ENCODE measurements at places on chromosomes 2 and 18.

DNA sequence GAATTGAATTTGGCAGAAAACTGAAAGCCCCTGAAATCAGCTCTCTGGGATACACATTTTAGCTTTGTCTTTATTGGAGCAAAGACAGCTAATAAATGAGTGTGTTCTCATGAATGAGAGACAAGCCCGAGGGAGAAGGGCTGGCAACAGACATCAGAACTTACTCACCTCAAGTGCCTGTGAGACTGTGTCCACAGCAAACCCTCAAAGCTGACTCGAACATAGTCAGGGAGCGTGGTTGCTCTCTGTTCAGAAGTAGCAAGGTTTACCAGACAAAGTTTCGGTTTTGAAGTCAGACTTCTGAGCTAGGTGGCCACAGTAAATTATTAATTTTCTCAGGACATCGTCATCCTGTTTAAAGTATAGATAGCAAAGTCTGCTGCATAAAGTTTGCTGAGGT lies 207.9 kb downstream of the CMPK2 start:
- DNase-seq = no peak

- DNase-seq = no peak
These were observed 199.7 kb upstream of the PID1 start for GRCh38 chr2:229470781-229471180.

GRCh38 chr18:3455907-3456685 lies 6.1 kb downstream of the TGIF1 start:
- no peak for DNase-seq

DNA sequence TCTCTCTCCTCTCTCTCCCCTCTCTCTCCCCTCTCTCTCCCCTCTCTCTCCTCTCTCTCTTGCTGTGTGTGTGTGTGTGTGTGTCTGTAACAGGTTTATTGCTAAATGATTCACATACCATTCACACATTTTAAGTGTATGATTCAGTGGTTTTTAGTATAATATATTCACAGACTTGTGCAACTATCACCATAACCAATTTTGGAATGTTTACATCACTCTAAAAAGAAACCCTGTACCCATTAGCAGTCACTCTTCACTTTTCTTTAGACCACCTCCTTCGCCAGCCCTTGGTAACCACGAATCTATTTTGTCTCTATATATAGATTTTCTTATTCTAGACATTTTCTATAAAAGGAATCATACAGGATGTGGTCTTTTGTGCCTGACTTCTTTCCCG lies 11.4 kb downstream of the THNSL2 start:
- no peak for DNase-seq

- DNase-seq = no peak
These were observed 137.0 kb downstream of the BCL11A start for GRCh38 chr2:60416221-60417008.

DNA sequence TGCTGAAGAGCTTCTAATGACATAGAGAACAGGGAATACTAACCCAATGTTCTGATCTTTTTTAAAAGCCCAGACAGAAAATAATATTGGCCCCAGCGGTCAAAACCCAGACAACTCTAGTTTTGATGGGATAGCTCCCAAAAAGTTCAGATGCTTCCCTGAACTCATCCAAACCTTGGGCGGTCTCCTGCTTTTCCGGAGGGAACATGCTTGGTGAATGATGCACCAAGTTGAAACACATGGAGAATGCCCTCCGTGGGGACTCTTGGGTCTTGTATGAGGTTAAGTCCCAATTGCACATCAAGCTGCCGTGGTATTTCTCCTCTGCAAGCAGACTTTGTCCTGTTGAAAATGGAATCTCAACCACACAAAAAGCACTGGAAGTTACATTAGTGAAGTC lies 120.7 kb upstream of the CTAGE1 start:
- no peak for DNase-seq

- DNase-seq = no peak
These were observed 4.6 kb downstream of the ACMSD start for GRCh38 chr2:134842930-134843490.

- DNase-seq = no peak
These were observed 175.1 kb upstream of the PIEZO2 start for GRCh38 chr18:11324510-11324909.

- peak; percentile 54 for DNase-seq
These were observed 12.4 kb downstream of the HS6ST1 start for GRCh38 chr2:128306081-128306930.

DNA sequence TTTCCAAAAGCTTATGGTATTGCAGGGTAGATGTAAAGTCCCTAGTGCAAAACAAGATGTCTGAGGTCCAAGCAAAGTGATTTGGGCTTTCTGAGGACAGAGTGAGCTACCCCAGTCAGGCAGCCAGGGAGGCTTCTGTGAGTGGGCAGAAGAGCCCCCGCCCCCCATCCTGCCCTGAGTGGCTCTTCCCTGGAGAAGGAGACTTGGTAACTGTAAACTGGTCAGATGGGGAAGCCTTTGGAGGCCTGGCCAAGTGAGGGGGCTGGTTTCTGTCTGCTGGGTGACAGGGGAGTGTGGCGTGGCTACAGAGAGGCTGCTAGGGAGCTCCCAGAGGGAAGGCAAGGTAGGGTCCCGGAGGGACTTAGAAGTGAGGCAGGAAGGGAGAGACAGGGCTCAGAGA lies 181.3 kb upstream of the HAAO start:
- DNase-seq = no peak

DNA sequence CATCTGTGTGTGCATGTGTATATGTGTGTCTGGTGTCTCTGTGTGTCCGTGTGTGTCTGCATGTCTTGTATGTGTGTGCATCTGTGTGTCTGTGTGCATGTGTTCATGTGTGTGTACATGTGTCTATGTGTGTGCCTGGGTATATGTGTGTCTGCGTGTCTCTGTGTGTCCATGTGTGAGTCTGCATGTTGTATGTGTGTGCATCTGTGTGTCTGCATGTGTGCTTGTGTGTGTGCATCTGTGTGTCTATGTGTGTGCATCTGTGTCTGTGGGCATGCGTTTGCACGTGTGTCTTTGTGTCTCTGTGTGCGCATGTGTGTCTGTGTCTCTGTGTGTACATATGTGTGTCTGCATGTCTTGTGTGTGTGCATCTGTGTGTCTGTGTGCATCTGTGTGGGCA lies 207.7 kb downstream of the TNS1 start:
- DNase-seq = no peak

GRCh38 chr18:11520536-11520935 lies 88.9 kb upstream of the SLC35G4 start:
- no peak for DNase-seq

DNA sequence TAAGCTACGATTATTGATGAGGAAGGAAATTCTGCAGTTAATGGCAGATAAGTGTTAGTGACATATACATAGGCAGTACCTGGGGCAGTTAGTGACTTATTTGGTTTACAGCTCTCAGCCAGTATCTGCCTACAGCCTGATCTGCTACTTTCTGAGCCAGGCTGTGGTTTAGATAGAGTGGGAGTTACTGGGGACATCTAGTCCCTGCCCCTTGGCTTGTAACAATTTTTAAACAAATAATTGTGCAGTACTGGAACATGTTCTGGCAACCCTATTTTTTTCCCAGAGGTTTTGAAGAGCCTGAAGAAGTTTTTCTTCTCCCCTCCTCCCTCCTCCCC lies 2.3 kb downstream of the KIF5C start:
- no peak for DNase-seq

- DNase-seq = no peak
These were observed 521.0 kb upstream of the NRP2 start for GRCh38 chr2:205161156-205161839.

GRCh38 chr18:66066191-66066590 lies 315.4 kb downstream of the CDH7 start:
- no peak for DNase-seq

GRCh38 chr2:72115110-72116080 lies 32.3 kb downstream of the CYP26B1 start:
- DNase-seq = no peak

- DNase-seq = no peak
These were observed 44.1 kb upstream of the IGFBP2 start for GRCh38 chr2:216588861-216589710.

- DNase-seq = no peak
These were observed 111.2 kb upstream of the FSHR start for GRCh38 chr2:49265471-49265870.

- DNase-seq = no peak
These were observed 75.8 kb downstream of the LONRF2 start for GRCh38 chr2:100246163-100247145.

DNA sequence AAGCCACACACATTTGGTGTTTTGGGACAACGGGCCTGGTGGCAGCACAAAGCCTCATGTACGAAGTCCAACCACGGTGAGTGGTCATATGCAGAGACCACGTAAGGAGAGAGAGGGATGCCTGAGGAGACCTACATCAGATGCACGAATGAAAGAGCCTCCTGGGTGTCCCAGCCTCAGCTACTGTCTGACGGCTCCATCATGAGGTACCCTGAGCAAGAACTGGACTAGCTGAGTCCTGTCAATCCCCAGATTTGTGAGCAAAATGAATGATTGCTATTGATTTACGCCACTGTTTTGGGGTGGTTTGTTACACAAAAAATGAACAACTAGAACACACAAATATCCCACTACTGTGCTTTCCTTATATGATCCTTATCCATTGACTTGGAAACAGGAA lies 275.7 kb upstream of the KYNU start:
- DNase-seq = no peak

DNA sequence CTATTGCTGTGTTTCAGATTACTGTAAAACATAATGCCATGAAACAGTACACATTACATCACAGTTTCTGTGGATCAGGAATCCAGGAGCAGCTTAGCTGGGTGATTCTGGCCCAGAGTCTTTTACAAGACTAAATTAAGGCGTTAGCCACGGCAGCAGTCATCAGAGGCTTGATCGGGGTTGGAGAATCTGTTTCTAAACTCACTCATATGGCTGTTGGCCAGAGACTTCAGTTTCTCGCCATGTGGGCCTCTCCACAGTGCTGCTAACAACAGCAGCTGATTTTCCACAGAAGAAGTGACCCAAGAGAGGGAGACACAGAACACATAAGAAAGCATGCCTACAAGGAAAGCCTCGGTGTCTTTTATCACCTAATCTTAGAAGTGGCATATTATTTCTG lies 89.2 kb upstream of the MYO3B start:
- DNase-seq = no peak

GRCh38 chr18:37501136-37501535 lies 64.5 kb downstream of the CELF4 start:
- DNase-seq = no peak

- no peak for DNase-seq
These were observed 1.0 kb downstream of the ZNF532 start for GRCh38 chr18:58865701-58866065.

DNA sequence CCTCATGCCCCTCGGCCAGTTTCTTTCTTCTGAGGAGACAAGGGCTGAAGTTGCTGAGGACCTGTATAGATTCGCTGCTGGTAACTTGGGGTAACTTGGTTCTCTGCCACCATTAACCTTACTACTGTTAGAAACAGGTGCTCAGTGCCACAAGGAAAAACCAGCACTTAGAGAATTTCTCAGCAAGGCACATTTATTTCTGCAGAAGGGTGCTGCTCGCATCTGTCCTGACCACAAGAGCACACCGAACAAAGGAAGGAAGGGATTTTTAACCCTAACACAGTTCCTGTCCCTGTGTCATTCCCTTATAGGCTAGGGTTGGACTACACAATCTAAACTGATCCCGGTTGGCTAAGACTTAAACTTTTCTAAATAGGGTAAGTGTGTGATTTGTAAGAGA lies 154.1 kb downstream of the SOCS6 start:
- no peak for DNase-seq

GRCh38 chr2:112004253-112004645 lies 50.8 kb upstream of the TMEM87B start:
- no peak for DNase-seq

DNA sequence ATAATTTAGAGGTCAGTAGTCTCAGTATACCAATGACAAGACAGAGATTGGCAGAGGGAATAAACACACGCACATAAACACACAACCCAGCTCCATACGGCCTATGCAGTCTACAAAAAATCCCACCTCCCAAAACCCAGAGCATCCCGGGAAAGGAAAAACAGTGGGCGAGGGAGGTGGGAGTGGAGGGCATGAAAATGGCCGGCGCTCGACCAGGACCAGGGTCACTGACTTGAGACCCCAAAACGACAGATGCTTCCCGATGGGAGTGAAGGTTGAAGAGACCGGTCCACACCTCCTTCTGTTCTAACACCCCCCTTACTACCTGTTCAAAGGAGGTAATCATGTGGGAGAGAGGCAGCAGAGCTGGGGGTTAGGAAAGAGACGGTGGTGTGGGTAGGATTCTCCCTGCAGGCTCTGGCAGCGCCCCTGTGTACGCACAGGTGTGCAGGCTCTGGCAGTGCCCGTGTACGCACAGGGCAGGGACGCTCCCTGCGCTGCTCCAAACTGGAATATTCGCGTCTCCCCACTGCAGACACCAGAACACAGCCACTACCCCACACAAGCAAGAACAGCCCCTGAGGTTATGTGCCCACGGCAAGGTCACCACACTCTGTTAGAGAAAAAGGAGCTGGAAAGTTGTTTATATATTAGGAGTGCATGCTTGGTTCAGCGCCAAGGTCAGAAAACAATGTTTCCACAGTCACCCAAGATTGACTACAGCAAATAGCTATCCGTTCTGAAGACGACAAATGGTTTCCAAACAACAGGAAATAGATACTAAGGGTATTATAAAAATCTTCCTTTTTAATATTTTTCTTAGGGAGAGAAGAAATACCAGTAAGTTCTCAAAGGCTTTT lies 67.9 kb downstream of the EIPR1 start:
- DNase-seq = no peak

- peak; percentile 26 for DNase-seq
These were observed 122.3 kb downstream of the LYPD6B start for GRCh38 chr2:149160701-149161217.

GRCh38 chr2:66585587-66585986 lies 150.7 kb downstream of the MEIS1 start:
- DNase-seq = no peak

- no peak for DNase-seq
These were observed 63.2 kb downstream of the G6PC2 start for GRCh38 chr2:168964251-168964807.

DNA sequence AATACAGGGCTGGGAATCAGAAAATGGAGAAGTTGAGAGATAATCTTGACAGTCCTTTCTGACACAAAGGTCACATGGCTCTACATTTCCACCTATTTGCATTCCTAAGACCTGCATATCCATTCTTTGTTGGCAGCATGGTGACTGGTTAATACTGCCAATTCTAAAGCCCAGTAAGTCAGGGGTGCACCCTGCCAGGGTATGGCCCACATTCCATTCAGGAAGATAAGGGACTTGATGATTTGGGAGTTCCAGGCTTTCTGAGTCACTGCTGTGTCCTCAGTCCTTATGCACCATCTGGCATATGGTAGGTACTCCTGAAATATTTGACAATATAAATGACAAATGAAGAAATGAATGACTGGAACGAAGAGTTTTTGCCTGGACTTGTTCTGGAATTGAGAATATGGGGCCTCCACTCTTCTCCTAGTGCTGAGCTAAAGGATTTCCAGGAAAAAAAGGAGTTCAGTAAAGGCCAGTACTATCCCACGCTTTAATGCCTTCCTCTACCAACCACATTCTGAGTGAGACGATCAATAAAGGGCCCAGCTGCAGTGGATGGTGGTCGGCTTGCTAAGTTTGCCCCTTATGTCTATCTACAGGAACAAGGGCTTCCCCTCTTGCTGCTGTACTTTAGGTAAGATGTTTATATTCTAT lies 31.7 kb upstream of the EIF2AK3 start:
- DNase-seq = no peak

Data from nephron progenitor cell (in vitro differentiated cells).